ENCODE measurements at places on chromosomes 11 and 22.

- DNase-seq = no peak
Observed at GRCh38 chr22:46881373-46882118, 119.1 kb downstream of the TBC1D22A start.

DNA sequence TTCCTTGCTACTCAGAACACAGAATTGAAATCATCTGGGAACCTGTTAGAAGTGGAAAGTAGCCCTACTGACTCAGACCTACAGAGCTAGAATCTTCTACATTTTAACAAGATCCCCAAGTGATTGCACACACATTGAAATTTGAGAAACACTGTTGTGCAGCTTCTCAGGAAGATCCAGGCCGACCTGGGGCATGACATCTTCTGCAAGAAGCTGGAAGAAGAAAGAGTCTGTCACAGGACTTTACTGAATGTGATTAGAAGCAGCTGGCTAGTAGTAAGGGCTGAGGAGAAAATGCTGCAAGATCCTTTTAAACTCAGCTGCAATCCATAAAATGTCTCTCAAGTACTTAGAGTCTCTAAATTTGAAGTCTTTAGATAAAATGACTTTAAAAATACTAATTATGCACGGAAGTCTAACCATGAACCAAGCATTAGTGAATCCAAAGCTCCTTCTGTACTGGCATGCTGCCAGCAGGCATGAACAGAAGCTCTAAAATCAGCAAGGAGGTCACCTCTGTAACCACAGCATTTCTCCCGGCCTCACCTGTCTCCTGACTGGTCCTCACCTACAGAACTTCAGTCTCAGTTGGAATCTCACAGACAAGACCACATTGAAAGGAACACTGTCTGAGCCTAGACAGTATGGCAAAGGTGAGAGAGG lies 85.0 kb downstream of the SERGEF start:
- DNase-seq = no peak

GRCh38 chr11:125938418-125938817 lies 7.4 kb upstream of the VSIG10L2 start:
- DNase-seq = no peak

GRCh38 chr11:96697466-96697865 lies 307.7 kb downstream of the JRKL start:
- no peak for DNase-seq

GRCh38 chr11:128497061-128497775 lies 90.1 kb downstream of the ETS1 start:
- DNase-seq = no peak

- DNase-seq = no peak
Observed at GRCh38 chr22:32444068-32444467, 20.2 kb downstream of the BPIFC start.

DNA sequence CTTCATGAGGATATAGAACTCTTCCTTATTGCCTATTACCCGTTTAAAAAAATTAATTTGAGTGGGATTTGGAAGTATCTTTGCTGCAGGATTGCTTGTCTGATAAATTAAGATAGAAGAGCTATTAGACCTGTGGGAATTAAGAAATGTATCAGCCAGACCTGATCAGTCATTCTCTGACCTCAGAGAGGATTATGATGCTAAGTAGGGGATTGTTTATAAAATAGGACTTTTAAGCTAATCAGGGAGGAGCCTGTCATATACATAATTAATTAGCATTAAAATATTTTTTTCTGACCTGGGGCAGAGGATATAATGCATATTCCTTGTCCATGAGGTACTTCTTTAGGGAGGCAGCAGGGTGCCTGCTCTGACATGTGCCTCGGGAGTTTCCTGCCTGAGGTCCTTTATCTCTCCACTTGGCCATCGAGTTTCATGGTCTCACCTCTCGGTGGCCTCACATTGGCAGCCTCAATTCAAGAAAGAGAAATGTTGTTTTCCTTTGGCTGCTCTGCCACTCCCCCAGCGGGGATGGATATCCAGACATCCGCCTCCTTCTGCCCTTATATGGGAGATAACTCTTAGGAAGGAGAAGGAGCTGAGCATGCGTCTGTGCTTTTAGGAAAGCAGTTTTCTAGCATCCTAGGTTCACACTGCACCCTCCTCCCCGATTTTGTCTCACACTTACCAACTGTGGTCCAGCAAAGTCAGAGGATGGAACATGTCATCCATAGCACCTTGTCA lies 41.1 kb downstream of the DIXDC1 start:
- DNase-seq = no peak

DNA sequence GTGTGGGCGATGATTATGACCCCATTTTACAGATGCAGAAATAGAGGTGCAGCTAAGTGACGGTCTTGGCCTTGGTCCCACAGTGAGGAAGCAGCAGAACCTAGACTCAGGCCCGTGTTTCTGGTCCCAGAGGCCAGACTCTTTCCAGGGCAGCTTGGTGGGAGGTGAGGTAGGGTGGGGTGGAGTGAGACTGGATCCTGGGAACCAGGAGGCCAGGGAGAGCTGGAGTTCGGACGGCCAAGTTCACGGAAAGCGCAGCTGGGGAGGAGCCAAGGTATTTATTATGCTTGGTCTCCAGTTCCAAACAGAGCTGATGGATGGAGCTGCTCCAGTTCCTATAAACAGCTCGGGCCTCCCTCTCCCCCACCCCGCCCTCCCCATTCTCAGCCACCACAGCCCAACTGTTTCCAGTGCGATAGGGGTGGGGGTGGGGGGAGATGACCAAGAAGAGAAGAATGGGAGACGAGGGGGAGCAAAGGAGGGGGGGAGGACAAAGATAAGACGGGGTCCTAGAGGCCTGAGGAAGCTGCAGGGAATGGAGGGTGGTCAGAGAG lies 16.2 kb downstream of the LRRC32 start:
- DNase-seq = no peak

DNA sequence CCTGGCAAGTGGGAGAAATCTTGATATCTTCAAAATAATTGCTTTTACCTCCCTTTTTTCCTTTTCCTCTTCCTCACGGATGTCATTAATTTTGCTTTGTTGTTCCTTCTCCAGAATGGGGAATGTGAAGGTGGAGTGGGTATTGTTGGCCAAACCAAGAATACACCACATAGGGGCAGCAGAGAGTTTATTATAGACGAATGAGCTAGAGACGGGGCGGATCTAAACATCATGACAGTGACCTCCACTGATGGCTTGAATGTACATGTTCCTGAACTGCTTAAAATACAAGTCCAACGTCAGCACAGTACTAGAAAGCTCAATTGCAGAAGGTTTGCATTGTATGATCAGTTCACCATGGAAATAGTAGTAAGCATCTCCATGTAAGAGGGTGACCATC lies 122.3 kb upstream of the SNX19 start:
- no peak for DNase-seq

DNA sequence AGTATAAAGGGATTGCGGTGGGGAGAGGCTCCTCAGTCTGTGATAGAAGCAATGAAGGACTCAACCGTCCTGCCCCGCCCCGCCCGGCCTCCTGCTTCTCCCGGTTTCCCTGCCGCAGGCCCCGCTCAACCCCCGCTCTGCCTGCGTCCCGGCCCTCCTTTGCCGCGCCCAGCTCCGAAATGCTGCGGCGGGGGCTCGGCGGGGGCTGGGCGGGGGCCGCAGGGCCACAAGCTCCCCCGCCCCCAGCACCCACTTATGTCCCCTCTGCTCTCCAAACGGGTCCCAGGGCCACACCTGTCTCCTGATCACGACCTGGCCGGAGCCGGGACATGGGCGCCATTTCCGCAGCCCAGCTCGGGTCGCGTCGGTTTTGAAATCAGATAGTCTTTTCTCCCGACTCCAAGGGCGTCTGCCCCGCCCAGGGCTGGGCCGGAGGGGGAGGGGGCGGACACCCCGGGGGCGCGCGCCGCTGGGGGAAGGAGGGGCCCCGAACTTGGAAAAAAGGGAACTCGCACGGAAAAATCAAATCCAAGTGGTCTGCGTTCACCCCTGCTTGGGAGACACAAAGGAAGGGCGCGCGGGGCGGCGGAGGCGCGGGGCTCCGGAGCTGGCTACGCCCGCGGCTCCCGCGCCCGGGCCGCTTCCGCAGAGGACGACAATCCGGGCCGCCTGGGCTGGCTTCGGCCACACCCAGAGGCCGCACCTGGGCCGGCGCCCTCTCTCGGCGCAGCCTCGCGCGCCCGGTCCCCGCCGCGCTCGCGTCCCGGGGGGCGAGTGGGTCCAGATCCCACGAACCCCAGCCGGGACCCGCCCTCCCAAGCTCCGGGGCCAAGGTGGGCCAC lies 70.6 kb upstream of the EP300 start:
- peak; percentile 58 for DNase-seq

GRCh38 chr11:119533921-119534736 lies 111.2 kb upstream of the THY1 start:
- peak; percentile 68 for DNase-seq

DNA sequence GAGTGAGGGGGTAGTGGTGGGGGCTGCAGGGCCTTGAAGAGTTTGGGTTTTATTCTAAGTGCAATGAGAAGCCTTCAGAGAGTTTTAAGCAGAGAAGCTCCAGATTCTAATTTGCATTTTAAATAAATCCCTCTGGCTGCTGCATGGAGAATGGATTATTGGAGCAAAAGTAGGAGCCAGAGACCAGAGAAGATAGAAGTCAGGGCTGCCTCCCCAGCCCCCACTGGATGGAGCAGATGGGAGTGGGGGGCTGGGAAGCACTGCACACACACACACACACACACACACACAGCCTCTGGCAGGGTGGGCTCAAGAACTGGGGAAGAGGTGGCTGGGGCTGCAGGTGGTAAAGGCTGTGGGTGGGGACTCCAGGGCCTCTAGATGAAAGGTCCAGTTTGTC lies 75.6 kb downstream of the TSPAN18 start:
- no peak for DNase-seq

- no peak for DNase-seq
Observed at GRCh38 chr11:117950301-117950700, 21.1 kb upstream of the TMPRSS13 start.

- no peak for DNase-seq
Observed at GRCh38 chr11:113248702-113249490, 65.5 kb upstream of the TTC12 start.

GRCh38 chr11:23924226-23924625 lies 572.6 kb upstream of the LUZP2 start:
- DNase-seq = no peak

DNA sequence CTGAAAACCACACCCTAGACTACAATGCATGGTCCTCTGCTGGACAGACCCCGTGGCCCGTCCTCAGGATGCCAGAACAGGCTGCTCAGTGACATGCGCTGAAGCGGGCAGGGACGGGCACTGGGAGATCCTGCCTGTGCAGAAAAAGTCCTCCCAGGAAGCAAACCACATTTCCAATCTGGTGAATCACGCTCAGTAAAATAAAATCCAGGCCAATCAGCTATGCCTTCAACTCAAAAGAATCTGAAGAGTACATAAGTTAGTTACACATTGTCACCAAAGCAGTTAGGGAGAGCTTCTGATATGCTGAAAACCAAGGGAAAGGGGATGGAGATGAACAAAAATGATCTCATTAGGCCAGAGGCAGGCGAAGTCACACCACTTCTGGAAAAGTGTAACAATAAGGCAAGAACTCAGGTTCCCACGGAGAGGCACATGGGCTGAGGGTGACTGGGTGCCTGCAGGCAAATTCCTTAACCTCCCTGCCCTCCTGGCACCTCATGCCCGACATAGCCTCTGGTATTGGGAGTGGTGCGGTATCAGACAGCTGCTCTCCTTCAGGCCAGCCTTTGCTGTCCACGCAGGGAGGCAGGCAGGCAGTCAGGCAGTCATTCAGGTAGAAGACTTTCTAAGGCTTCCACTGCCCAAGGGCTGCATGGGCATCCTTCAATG lies 66.4 kb downstream of the APOL5 start:
- DNase-seq = no peak

DNA sequence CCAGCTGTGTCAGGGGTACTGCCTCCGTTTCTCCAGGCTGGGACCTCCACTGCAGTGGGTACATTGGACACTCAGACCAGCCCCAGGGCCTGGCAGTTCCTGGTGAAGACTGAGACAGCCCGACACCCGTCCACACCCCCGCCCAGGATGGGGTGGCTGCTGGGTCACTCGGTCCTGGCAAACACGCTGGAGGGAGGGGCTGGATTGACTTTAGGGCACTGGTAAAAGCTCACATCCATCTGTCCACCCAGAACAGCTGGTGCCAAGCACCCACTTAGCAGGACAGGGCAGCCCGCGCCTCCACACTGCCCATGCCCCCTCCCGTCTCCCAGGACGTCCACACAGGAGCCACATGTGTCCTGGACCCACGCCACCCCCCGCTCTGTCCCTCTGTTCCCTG lies 10.7 kb upstream of the TBX1 start:
- DNase-seq = no peak

GRCh38 chr22:49284931-49285330 lies 542.7 kb downstream of the BRD1 start:
- no peak for DNase-seq

DNA sequence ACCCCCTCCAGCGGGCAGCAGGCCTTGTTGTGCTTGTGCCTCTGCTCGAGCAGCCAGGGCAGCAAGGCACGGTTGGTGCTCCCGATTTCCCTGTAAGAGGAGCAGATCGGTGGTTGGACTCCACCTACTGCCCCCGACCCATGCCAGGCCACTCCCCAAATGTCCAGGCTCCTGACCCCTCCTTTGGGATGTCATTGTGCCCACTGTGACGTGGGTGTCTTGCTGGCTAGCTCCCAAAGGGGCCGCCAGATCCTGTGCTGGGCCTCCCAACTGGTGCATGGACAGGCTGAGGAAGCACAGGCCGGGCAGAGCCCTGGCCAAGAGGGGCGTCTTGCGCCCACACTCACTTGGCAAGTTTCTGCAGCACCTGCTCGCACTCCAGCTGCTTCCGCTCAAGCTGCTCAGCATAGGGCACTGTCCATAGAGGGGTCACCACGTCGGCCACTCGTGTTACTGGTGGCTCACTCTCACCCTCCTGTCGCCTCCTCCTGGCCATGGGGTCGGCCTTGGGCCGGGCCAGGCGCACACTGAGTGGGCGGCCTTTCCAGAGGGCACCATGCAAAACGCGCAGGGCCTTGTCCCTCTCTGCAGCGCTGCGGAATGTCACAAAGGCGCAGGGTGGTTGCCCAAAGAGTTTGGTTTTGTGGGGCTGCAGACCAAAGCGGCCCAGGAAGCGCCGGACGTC lies at the start of gene RANBP1:
Gene RANBP1 (plus strand): TSS at position 414 of the 685 bp plus-strand sequence. CDS start 81 bp downstream, at position 495.
- no peak for DNase-seq

DNA sequence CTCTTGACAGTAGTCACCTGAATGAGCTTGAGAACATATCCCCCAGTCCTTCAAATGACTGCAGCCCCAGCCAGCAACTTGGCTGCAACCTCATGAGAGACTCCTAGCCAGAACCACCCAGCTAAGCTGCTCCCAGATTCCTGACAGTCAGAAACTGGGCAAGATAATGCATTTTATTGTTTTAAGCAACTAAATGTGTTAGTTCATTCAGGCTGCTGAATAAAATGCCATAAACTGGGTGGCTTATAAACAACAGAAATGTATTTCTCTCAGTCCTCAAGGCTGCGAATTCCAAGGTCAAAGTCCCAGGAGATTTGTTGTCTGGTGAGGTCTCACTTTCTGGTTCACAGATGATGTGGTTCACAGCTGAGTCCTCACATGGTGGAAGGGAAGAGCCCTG lies 5.8 kb upstream of the PAMR1 start:
- DNase-seq = no peak

DNA sequence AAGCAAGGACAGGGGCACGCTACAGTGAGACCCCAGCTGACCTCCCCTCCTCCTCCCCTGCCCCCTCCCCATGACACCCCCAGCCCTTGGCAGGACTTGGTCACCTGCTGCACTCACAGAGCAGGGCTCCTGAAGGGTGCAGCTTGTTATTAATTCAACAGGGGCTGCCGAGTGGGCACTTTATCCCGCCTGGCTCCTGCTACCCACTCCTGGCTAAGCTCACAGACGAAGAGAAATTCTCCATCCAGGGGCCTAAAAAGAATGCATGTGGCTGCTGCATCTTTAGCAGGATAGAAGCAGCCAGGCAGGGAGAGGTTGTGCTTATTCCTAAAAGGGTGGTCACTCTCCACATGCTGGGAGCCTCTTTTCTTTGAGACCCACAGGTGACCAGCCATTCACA lies 40.3 kb downstream of the GALNT18 start:
- no peak for DNase-seq

Data from NCI-H1105 (cell line).